ENCODE measurements at places on chromosomes 13 and 19. TPM values are rescaled to one million over a fixed set of nuclear protein-coding genes. Genes with fewer than 3 reads are reported as not detected.
A peak's percentile ranks its signal among the peaks of the same experiment; 100 is the strongest.

- peak; percentile 24 for DNase-seq
Observed at GRCh38 chr13:30569901-30570576, 47.7 kb upstream of the USPL1 start.

GRCh38 chr13:103759361-103759760 lies 693.1 kb upstream of the SLC10A2 start:
- DNase-seq, result peak; percentile 16

GRCh38 chr19:28868836-28869235 lies 344.1 kb downstream of the UQCRFS1 start:
- DNase-seq, result no peak

- DNase-seq, result no peak
Observed at GRCh38 chr19:45569619-45570421, 14.8 kb downstream of the OPA3 start.

DNA sequence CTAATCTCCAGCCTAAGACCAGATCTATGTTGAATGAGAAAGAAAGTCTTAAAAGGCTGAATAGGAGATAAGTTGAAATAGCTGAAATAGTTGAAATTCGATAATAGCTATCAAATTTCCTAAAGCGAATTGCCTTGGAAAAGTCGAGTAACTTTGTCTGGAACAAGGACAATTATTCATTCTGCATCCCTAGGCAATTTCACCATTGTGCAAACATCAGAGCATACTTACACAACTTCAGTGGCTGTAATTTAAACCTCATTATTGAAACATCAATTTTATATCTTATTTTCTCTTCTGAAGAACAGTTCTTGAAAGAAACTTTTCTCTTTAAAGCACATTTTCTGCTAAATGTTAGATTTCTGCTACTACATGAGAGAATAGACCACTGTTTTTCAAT lies 13.6 kb downstream of the TNFSF13B start:
- no peak for DNase-seq

GRCh38 chr13:99677116-99677951 lies 176.1 kb downstream of the TM9SF2 start:
- DNase-seq, result peak; percentile 29

DNA sequence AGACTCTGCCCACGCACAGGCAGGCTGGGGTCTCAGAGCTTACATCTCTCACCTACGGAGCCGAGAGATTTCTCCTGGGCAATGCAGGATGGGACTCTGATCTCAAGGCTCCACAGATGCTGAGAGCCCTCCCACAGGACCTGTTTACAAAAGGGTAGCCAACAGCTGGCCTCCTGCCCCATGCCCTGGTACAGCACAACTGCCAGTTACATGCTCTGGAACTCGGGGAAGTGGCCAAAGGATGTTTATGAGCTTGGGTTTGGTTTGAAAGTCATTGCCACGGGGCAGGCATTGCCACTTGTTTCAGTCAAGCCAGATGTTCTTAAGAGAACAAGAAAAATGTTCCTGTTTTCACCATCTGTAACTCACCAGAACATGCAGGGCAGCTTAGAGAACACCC lies 3.5 kb downstream of the DHRS12 start:
- DNase-seq, result no peak

SPTBN4 gene
- 0.19 TPM for polyA plus RNA-seq

LILRB5 gene
- polyA plus RNA-seq, result 7.1 TPM

DAND5 gene
- 0.18 TPM for polyA plus RNA-seq

Measured in hindlimb muscle (tissue), 1 donor.